ENCODE measurements at places on chromosomes 2 and 18.

GRCh38 chr18:46042571-46043123 lies 29.4 kb downstream of the PSTPIP2 start:
- DNase-seq: no peak

DNA sequence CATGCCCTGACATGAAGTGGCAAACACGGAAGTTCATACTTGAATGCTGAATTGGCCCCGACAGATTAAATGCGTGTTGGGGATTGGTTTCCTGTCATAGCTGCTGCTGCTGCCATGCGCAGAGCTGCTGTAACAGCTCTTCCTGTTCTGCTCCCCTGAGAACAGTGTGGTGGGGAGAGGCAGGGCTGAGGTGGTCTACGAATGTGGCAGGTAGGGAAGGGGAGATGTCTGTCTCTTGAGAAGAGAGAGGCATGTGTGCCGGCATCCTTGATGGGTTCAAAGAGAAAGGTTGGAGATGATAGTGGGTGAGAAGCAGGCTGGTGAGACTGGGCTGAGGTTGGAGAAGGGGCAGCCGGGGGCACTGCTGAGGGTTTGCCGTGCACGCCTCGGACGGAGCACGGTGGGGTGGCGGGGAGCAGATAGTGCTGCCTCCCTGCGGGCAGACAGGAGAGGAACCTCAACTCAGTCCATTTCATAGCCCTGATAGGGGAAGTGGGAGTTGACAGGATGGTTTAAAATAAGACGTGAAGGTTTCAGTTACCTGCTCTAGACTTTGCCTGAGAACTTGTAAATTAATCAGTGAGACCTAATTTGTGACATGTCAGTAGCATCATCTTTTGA lies 46.1 kb downstream of the TMEM185B start:
- DNase-seq: peak; percentile 89

DNA sequence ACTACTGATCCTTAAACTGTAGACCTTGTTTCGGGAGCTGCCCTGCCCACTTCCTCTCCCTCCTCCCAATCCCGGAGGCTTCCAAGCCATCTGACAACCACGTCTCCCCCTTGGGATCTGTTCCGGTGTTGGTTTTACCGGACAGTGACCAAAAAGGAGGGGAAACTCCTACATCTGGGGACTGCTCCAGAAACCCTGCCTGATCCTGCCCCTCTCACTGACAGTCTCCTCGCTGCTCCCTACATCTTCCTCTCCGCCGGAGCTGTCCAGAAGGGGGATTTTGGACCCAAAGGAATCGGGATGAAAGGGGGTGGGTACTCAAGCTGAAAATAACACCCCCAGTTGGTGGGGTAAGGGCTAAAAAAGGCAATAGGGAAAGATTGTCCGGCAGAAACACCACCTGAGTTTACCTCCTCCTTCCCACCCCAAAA lies 1.5 kb downstream of the INO80D start:
- DNase-seq: peak; percentile 64

GRCh38 chr2:106996171-106996769 lies 110.3 kb upstream of the ST6GAL2 start:
- no peak for DNase-seq

DNA sequence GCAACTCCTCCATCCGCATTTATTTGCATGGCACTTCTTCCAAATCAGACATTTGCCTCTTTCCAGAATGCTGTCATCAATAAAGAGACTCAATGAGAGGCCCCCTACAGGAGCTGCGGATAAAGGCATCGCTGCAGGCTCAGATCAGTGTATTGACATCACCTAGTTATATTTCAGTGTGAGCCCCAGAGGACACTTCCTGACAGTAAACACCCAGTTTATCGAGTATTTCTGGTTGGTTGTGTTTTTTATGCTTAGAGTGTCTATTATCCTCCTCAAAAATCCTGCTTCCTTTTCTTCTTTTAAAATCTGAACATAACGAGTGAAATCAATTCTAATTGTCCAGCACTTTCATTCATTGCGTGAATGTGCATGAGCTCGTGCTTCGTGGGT lies 38.8 kb downstream of the NRP2 start:
- DNase-seq: no peak

DNA sequence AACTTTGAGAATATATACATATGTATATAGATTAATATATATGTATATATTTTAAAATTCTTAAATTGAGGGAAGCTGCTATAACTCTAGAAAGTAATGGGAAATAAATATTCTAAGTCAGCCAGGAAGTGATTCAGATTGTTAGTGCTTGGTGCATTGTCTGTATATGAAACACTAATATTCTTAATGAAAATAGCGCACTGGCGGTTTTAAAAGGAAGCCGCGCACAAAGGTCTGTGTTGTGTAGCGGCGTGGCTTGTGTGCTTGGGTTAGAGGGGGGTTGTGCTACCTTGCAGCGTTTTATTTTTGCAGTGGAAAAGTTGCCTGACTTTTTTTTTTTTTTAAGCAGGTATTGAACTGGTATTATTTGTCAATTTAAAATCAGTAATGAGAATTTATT lies 11.3 kb downstream of the TSHZ1 start:
- DNase-seq: no peak
